ENCODE measurements at places on chromosomes 11 and 22.

- no peak for DNase-seq
Observed at GRCh38 chr11:112156956-112157766, 6.7 kb downstream of the IL18 start.

DNA sequence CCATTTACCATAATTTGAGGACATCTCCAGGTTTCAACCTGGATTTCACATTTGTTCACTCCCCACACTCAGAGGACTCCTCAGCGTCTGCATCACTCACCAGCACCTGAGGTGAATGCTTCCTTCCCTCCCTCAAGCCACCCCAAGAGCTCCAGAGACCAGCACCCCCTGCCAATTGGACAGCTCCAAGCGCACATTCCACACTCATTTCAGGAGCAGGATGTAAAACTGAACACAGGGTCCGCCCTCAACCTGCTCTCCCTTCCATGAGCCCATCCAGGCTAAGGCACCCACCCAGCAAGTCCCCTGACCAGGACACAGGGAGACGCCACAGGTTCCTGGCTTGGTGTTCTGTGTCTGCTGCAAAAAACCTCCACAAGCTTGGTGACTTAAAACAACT is 3.9 kb downstream of the SCGB1D1 start:
- no peak for DNase-seq

- DNase-seq, result no peak
Observed at GRCh38 chr22:50732681-50733080, 5.3 kb upstream of the ACR start.

GRCh38 chr11:71119656-71120269 is 132.6 kb downstream of the SHANK2 start:
- no peak for DNase-seq

- no peak for DNase-seq
Observed at GRCh38 chr22:41285441-41285819, 557 bp downstream of the RANGAP1 start.

- no peak for DNase-seq
Observed at GRCh38 chr11:121570453-121570852, 117.7 kb upstream of the SORL1-AS1 start.

DNA sequence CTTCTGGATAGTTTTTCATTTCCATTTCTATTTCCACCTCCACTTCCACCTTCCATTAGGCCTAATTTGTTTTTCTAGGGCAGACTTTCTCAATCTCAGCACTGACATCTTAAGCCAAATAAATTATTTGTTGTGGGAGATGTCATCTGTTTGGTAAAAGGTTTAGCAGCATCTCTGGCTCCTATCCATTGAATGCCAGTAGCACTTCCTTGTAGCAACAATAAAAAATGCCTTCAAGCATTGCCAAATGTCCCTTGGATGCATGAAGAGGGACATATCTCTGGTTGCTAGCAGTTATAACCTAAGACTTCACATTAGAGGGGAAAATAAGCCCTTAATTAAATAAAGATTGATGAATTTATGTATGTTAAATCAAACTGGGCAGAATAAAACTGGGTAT is 1.9 kb downstream of the OR52A5 start:
- DNase-seq, result no peak

DNA sequence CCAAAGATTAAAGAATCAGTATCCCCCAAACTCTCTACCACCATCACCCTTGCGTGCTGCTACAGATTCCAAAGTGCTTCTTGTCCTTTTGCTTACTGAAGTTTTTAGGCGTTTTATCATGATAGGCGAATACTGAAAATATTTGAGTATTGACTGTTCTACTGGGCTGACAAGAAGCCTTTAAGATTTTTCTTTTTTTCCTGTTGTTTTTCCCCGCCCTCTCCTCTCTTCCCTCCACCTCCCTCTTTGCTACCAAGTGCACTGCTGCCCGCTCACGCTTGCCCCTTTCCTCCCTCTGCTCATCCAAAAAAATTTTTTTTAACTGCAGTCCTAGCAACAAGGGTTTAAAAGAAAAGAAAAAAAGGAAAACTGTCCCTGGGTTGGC is 679 bp downstream of the SPCS2 start:
- DNase-seq, result no peak

DNA sequence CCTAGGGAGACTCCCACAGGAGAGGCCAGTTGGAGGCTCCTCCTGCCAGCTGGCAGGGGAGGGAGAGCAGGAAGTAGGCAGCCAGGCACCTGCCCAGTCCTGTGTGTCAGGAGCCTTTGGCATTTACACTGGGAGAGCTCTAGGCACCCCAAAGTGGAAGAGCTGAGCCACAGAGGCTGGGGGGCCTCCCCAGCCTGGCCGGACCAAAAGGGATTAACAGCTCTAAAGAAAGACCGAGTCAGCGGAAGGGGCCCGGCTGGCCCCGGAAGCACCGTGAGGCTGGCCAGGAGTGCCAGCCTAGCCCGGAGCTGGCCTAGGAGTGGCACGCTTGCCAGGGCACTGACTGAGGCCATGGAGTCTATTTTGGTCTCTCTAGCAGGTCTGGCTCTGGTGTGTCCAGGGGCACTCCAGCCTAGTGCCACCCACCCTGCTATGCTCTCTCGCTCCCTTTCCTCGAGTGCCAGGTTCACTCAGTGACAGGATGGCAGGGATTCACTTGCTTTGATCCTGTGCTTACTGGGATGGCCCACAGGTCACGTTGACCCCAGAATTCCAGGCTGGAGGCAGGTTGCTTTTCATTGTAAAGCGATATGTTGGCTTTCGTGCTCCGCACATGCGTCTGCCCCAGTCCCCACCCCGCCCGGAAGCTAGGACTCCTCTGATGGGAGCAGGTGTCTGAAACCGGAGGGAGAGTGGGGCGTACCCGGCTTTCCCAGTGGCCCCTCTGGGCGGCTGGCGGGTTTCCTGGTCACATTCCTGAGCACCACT is 3.3 kb upstream of the KMT5B start:
- no peak for DNase-seq

- DNase-seq, result no peak
Observed at GRCh38 chr11:122137078-122137793, 21.2 kb upstream of the BLID start.

GRCh38 chr22:46504584-46504983 is 32.8 kb downstream of the CELSR1 start:
- DNase-seq, result no peak

GRCh38 chr11:18749681-18750319 is 23.8 kb upstream of the IGSF22 start:
- DNase-seq, result no peak

GRCh38 chr11:958101-958500 is 32.4 kb downstream of the AP2A2 start:
- no peak for DNase-seq

GRCh38 chr11:12474871-12475270 is 97.5 kb downstream of the PARVA start:
- no peak for DNase-seq

- DNase-seq, result no peak
Observed at GRCh38 chr11:129143335-129143734, 48.8 kb downstream of the ARHGAP32 start.

GRCh38 chr11:60204922-60205321 is 22.0 kb upstream of the MS4A6A start:
- DNase-seq, result no peak

DNA sequence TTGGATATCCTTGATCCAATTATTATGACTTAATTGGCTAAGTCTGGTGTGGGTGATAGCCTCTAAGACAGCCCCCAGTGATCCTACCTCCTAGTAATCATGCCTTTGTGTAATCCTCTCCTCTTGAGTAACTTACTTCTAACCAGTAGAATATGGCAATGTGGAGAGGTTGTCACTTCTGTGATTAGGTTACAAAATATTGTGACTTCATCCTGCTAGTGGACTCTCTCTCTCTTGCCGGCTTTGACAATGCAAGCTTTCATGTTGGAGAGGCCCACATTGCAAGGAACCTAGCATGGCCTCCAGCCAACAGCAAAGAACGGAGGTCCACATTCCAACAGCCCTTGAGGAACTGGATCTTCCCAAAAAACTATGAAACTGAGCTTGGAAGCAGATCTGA is 19.5 kb downstream of the YPEL4 start:
- DNase-seq, result no peak

- no peak for DNase-seq
Observed at GRCh38 chr22:29306175-29306834, at the start of gene GAS2L1. GAS2L1 (plus strand) TSS chr22:29306650; CDS start chr22:29308106, 1,456 bp downstream.

DNA sequence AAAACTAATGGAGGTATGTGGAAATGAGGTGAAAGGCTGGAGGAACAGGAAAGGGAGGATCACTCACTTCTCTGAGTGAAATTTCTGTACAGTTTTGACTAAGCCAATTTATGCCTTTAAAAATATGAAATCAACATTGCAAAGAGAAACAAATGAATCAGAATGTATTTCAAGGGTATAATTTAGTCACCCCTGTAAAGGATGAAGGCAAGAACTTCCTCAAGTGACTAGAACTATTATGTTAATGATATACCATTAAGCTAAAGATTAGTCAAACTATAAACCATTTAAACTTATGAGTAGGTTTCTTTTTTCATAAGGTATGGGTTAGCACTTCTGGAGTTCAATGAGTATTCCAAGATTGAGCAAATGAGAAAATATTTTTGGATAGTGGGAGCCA is 184.5 kb upstream of the CHORDC1 start:
- no peak for DNase-seq

GRCh38 chr22:48808038-48808960 is 1019.4 kb downstream of the BRD1 start:
- no peak for DNase-seq

- no peak for DNase-seq
Observed at GRCh38 chr11:46896719-46897406, 21.5 kb downstream of the LRP4 start.

- DNase-seq, result no peak
Observed at GRCh38 chr11:68251765-68252164, 20.0 kb downstream of the C11orf24 start.

- no peak for DNase-seq
Observed at GRCh38 chr22:45975164-45976161, 1.5 kb downstream of the WNT7B start.

GRCh38 chr11:119592642-119593041 is 136.4 kb downstream of the NECTIN1 start:
- DNase-seq, result no peak

DNA sequence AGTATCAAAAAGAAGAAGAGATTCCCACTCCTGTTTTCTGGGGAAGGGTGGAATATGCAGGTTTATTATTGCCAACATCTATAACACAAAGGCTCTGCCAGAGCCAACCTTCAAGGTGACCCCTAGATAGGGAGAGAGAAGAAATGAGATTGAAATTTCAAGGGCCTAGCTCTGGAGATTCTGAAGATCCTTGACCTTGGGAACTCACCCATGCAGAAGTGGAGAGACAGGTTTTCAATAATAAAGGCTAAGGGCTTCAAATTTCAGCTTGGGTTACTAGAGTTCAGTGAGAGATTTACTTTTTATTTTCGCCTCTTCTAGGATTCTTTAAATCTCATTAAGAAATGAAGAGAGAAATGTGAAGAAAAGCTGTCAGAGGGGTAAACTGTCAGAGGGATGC is 98.4 kb downstream of the CD44 start:
- no peak for DNase-seq

DNA sequence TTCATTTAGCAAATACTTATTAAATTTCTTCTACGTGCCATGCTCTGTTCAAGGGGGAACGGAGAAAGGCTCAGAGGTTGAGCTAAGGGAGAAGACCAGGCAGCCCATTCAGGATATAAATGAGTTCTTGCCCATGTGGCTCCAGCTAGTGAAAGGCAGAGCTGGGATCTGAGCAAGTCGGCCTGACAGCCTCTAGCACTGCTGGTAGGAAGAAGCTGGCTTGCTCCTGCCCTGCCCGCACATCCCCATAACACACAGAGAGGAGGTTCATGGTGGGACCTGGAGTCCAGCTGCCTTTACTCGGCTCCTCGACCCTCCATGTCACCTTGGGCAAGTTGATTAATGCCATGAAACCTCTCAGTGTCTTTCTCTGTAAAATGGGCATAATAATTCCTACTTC is 2.0 kb downstream of the SLC15A3 start:
- no peak for DNase-seq

- DNase-seq, result no peak
Observed at GRCh38 chr11:34600339-34601084, 20.4 kb upstream of the EHF start.

DNA sequence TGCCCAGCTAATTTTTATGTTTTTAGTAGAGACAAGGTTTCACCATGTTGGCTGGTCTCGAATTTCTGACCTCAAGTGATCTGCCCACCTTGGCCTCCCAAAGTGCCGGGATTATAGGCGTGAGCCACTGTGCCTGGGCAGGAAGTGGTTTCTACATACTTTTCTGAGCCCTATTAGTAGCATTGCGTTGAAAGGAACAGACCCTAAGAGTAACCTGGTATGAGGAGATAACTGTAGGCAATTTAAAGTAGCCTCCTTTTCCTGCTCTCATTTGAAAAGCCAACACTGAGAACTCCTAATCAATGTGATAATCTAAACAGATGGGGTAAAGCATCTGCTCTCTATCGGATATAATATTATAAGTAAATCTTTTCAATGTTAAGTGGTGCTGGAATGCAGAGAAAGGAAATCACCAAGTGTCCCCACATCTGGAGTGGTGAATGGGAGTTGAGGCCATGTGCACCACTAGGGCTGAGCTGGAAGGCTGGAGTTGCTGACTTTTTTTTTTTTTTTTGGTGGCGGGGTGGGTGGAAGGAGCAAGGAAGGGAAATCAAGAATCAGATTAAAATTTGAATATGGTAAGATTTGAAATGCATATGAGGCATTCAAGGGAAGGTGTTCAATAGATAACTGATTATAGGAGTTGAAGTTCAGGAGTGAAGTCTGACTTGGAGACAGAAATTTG is 20.7 kb downstream of the PDHX start:
- no peak for DNase-seq

DNA sequence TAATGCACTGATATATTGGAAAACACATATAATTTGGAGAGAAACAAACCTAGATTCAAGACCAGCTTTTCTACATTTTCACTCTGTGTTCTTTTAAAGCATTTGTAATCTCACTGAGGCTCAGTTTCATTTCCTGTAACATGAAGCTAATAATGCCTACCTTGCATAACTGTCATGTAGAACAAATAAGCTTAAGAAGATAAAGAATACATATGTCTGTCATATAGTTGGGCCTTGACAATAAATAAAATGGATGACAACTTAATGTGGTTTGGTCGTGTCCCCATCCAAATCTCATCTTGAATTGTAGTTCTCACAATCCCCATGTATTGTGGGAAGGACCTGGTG is 35.2 kb upstream of the FIBIN start:
- DNase-seq, result no peak

DNA sequence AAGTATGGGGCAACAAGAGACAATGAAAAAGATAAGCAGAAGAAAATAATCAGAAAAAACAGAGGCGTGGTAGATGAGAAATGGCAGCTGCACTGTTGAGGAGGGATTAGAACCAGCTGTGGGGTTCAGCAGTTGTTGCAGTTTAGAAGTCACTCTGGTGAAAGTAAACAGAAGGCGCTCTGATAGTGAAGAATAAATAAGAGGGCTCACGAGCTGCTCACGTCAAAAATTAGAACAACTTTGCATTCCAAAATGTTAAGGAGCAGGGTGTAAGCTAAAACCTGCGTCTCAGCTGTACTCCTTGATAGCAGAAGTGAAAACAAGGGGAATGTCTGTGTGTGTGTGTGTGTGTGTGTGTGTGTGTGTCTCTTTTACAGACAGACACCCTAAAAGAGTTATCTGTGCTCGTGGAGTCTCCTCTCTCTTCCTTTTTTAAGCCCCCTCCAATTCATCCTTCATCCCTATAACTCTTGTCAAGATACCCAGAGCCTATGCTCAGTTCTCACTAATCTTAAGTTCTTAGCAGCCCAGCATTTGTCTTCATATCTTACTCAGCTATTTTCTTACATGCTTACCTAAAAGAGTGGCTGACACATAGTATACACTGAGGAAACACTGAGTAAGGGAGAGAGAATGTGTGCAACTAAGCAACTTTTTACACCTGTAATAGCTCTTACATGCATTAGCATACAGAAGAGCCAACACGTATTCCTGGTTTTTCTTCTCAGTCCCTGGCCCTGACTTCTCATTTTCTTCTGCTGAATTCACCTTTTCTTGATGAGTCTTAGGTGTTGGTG is 8.9 kb downstream of the TTC17 start:
- no peak for DNase-seq

Data from SK-N-MC (cell line).